LHCN-M2 (cell line): ENCODE measurements at places on chromosomes 2 and 18. TPM values are rescaled to one million over a fixed set of nuclear protein-coding genes. Genes with fewer than 3 reads are reported as not detected.

The SLC8A1 gene
- 21.7 and 22.5 TPM in 2 replicates for total RNA-seq

The ACMSD gene
- total RNA-seq: not detected in 2 replicates

GRCh38 chr2:188571543-188572303, 280.0 kb downstream of the GULP1 start:
- no peak for DNase-seq

GRCh38 chr2:176583607-176584006, 314.4 kb downstream of the MTX2 start:
- peak; percentile 41 for DNase-seq

DNA sequence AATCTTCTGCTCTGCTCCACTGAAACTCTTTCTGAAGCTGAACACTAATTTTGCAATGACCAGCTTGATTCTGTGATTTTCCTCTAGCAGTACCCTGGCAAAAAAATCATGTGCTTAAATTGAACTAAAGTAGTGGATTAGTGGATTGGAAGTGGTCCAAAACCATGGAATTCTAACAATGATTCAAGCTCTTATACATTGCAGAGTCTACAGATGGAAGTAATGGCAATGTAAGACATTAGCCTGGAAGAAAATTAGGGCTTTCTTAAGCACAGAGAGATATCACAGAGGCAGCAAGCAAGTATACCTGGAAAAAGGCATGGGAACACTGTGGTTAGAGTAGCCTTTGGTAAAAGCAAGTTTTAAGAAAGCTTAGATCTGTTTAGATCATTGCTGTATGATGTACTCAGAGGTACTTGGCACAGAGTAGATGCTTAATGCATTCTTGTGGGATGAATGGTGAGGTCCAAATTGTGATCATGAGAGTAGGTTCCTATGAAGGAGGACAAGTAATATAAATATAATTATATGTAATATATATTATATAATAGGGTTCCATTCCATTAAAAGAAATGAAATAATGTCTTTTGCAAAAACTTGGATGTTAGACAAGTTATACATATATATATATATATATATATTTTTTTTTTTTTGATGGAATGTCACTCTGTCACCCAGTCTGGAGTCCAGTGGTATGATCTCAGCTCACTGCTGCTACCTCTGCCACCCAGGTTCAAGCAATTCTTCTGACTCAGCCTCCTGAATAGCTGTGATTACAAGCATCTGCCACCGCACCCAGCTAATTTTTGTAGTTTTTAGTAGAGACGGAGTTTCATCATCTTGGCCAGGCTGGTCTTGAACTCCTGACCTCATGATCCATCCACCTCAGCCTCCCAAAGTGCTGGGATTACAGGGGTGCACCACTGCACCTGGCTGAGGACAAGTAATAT, 172.2 kb upstream of the SCN7A start:
- no peak for DNase-seq

DNA sequence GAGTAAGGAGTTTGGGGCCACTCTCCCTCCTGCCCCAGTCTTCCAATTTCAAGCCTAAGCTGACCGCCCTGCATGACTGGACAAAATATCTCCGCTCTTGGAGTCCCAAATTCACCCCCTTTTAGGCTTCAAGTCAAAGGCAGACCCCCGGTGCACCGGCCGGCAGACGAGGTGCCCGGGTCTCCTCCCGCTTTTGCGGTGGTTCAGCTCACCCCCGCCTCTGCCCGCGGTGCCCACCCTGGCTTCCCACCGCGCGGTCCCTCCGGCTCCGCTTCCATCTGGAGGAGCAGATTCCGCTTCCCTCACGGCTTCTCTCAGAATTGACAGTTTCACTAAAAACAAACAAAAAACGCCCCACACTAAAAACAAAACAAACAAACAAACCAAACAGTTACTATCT, 56.5 kb downstream of the SERPINB8 start:
- no peak for DNase-seq

DNA sequence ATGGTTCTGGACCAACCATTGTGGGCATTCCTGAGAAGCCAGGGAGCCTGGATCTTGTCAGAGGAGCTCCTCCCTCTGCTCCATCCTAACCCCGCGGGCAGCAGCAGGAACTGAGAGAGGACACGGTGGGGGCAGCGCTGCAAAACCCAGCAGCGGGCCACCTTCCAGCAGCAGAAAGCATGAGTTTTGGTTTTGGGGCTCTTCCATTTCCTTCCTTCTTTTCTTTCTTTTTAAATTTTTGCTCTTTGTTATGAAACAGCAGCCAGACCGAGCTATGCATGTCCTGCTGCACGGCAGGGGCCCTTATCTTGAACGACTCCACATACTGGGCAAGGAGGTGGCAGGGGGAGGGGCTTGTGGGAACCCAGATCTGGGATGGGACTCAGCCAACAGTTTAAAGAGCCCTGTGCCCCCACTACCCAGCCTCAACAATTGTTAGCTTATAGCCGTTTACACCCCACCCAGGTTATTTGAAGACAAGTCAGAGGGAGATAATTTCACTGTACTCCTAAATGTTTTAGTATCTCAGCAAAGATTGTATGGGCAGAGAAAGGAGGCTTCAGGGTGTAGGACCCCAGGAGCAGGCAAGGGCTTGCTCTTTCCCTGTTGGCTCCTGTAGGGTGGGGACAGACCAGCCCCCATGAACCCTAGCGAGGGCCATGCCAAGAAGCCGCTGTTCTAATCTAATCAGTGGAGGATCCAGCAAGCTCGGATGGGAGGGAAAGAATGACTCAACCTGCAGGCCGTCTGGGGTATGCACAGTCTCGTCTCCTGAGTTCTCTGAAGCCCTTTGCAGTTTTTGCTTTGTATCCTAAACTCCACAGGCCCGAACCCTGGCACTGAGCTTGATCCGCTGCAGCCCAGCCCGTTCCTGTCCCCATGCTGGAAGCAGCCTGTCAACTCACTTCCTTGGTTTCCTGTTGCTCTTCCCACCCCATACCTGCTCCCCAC, 75.3 kb downstream of the LRRFIP1 start:
- peak; percentile 51 for DNase-seq

- no peak for DNase-seq
These were observed 79.1 kb upstream of the DLX2 start for GRCh38 chr2:172181840-172182239.

DNA sequence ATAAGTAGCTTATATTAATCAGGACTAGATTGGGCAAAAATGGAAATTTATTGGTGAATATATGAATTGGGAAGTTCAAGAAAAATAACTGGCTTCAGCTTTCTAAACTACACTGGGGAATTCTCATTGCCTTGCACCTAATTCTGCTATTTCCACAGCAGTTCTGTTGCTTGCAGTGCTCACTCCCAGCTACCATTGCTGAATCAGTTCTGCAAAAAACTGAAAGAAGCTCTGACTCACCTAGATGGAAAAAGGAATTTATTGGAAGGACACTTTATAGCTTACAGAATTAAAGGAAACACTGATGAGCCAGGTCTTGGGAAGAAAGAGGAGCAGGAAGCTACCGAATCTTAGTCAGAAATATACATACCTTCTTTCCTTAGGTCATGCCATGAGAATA, 60.3 kb upstream of the ACVR1 start:
- no peak for DNase-seq

GRCh38 chr2:70999362-70999761, 4.7 kb upstream of the TEX261 start:
- no peak for DNase-seq

DNA sequence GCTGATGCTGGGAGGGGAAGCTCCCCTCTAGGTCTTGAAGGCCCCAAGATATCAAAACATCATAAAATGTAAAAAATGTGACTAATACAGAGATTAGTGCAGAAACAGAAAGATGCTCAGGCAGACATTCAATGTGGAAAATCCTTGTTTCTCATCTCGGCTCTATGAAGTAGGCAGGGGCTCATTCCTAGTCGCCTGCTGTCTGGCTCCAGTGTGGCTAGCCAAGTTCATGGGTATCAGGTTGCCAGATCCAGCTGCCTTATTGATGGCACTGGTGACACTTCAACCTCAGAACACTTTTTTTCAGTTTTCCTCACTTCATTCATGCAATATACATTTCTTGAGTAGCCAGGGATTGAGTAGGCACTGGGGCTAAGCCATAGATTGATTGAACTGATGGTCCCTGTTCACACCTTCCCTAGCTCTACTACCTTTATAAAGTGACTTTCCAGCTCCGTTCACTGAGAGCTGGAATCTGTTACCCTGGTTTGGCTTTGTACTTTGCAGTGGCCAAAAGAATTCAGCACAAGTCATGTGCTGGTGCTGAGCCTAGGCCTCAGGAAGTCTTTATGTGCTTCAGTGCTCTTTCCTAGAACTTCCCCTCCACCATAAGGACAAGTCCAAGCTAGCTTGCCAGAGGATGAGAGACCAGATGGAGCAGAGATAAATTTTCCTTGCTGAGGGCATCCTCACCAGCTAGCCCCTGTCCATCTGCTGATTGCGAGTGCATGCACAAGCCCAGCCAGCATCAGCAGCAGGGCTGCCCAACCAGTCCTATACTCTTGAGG, 373.6 kb upstream of the ST6GAL2 start:
- no peak for DNase-seq

GRCh38 chr2:144693179-144693578, 173.3 kb upstream of the ZEB2 start:
- DNase-seq: no peak

- peak; percentile 89 for DNase-seq
These were observed 9.5 kb downstream of the COPS7B start for GRCh38 chr2:231795525-231796327.

- DNase-seq: no peak
These were observed 56.3 kb downstream of the GLI2 start for GRCh38 chr2:120791962-120792297.

- peak; percentile 99 for DNase-seq
These were observed 172.8 kb upstream of the RBMS1 start for GRCh38 chr2:160666154-160667060.

DNA sequence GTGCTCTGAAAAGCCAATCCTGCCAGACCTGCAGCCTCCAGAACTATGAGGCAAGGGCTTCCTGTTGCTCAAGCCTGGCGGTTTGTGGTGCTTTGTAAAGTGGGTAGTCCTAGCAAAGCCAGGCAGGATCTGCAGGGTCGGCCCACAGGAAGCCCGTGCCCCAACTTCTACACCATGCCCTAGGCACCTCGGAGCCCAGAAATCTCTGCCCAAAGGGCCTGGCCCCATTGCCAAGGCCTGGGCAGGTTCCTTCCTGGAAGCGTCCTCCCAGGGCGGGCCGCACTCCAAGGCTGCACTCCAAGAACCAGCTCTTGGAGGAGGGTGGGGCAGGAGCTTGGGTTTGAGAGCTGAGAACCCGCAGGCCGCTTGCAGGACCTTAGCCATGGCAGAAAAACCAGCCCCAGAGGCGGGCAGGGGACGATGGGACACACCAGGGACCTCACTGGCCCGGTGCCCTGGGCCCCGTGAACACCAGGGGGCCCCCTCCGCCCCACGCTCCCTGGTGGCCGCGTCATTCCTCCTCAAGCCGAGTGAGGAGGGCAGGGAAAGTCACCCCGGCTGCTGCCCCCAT, 37.2 kb upstream of the ID2 start:
- no peak for DNase-seq

- DNase-seq: no peak
These were observed 6.6 kb upstream of the CDH2 start for GRCh38 chr18:28183418-28184078.

The ANO7 gene
- 0.29 and 1.6 TPM in 2 replicates for total RNA-seq

GRCh38 chr2:108585436-108585835, 51.2 kb downstream of the LIMS1 start:
- DNase-seq: no peak

The DSEL gene
- 157 and 164 TPM in 2 replicates for total RNA-seq

- no peak for DNase-seq
These were observed 36.2 kb downstream of the ANKRD44 start for GRCh38 chr2:197274349-197274748.

DNA sequence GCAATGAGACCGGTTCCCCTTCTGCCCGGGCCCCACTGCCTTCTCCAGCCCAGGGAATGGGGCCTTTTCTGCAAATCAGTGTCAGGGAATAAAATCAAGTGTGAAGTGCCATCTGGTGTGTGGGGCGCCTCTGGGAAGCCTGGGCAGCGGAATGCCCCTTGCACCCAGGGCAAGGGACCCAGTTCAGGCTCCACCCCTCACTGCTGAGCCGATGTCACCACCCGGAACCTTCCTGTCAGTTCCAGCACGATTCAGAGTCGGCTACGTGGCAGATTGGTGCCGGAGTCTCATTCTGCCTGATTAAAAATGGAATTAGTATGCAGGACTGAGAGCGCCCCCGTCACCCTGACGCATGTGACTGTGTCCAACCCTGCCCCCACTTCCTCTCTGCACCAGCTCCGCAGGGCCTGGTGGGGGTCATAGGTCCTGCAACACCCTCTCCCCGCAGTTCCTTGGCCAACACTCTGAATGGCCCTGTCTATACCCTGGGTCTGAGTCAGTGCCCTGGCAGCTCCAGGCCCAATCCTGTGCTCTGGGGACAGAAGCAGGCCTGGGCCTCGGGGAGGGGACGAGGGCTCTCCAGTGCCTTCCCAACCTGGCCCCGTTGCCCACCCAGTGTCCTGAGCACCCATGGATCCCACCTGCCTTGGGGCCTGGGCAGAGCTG, 8.2 kb upstream of the ALPI start:
- no peak for DNase-seq

The IHH gene
- total RNA-seq: not detected in 2 replicates
